ENCODE measurements at places on chromosomes 6 and 20.

GRCh38 chr20:54025251-54025771 lies 45.1 kb downstream of the BCAS1 start:
- no peak for DNase-seq

DNA sequence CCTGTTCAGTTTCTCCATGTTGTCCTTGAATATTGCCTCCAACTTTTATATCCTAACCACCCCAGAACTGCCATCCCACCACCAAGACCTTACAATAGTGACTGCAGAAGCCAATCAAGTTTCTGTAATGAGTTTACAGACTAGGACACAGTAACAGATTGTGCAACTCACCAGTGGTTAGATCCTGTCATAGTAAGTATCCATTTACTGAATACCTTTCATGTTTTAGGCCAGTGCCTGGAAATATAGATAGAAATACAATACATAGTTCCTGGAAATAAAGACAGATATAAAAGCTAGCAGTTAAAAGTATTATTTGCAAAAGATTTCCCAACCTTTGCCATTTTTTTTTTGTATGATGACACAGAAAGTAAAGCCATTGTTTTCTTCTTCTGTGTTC lies 471.8 kb upstream of the BTBD3 start:
- DNase-seq = no peak

DNA sequence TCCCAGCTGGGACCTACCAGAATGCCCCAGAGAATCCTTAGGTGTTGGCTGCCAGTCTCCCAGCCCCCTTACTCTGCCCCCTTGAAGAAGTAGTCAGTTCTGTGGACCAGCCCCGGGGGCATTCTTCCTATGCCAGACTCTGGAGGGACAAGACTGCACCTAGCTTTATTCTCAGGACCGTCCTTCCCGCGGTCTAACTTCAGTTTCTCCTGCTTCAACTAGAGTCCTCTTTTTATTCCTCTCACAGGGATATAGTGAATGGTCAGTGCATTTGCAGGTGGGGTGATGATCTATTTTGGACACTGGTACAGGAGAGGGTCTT lies 35.9 kb upstream of the MDFI start:
- DNase-seq = no peak

DNA sequence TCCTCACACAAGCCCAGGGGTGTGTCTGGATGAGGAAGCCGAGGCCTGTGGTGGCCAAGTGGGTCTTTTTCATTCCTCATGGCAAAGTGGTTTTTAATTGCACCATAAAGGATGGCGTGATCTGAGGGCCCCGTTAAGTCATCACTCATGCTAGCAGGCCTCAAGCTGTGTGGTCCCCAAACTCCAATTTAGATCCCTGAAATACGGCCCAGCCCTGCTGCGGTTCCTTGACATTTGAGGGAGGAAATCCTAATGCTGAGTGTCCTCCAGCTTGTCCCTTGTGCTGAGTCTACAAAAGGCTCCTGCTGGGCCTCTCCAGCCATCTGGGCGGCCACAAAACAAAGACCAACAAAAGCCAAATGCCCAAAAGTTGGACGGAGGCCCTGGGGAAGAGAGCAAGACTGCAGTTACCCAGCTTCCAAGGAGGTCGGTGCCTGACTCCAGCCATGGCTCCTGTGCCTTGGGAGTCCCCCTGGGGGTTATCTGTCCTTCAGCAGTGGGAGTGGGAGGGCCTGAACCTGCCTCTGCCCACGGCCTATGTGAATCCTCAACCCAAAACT lies 162.3 kb upstream of the PDE10A start:
- DNase-seq = no peak

GRCh38 chr20:47343007-47343472 lies 13.5 kb downstream of the ZMYND8 start:
- no peak for DNase-seq

GRCh38 chr6:43296780-43297497 lies 1.1 kb upstream of the SLC22A7 start:
- no peak for DNase-seq

- no peak for DNase-seq
Measured at GRCh38 chr20:45097485-45098102, 3.3 kb downstream of the KCNS1 start.

- DNase-seq = no peak
Measured at GRCh38 chr6:111354758-111355555, 128.1 kb downstream of the REV3L start.

- DNase-seq = no peak
Measured at GRCh38 chr6:10740061-10740460, 7.5 kb upstream of the TMEM14B start.

GRCh38 chr20:45612314-45612713 lies 17.2 kb upstream of the WFDC10A start:
- no peak for DNase-seq
